ENCODE measurements at places on chromosomes 7 and 10.
A peak's percentile ranks its signal among the peaks of the same experiment; 100 is the strongest.

DNA sequence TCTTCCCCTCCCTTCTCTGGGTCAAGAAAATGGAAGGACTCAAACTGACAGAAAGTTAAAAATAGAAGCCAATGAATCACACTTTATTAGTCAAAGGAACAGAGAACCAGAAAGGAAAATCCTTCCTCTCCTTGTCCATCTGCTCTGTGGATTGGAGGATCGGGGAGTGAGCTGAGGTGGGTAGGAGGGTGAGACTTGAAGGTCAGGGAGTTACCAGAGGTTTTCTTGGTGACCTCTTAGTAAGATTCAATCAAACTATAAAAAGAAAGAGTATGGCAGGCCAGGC lies 12.2 kb downstream of the TLX1 start:
- no peak for DNase-seq

DNA sequence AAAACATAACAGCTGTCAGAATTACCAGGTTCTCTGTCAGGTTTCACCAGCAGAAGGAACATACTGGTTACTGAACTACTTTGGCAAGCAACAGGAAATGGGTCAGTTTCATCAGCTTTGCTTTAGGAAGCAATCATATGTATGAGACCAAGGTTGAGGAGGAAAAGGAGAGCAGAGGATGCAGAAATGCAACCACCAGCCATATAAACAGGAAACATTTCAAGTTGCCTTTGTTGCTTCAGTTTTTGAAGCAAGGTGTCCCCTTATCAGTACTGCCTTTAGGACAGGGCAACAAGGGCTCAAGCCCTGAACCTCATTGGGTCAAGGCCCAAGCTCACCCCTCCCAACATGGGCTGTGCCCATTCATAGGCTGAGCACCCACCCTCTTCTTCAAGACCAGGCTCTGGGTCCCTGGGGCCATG lies 10.2 kb downstream of the HIPK2 start:
- no peak for DNase-seq

DNA sequence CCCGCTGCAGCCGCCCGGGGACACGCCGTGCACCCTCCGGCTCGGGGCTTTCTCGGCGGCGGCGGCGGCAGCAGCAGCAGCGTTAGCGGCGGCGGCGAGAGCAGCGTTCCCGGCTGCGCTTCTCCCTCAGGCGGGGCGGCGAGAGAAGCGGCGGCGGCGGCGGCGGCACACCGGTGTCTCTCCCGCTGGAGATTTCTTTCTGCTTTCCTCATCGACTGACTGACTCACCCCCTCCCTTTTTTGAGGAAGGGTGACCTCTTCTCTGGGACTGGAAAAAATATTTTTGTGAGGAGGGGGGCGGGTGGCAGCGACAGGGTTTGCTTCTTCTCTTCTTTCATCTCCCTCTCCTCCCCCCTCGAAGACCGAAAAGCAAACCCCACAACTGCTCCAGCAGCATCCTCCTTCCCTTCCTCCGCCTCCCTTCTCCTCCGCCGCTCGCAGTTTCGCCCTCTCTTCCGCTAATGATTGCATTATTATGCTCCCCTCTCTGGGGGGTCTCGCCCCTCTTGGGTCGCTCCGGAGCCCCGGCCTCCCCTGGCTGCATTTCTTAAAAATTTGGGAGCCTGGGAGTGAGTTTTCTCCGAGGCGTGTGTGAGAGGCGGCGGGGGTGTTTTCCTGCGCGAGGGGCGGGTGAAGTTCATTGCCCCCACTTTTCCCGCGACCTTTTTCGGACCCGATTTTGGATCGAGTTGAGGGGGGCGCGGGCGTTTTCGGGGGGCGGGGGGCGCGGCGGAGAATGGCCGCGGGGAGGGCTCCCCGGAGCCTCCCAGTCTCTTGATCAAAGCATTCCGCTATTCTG lies 411 bp downstream of the AUTS2 start:
- no peak for DNase-seq

DNA sequence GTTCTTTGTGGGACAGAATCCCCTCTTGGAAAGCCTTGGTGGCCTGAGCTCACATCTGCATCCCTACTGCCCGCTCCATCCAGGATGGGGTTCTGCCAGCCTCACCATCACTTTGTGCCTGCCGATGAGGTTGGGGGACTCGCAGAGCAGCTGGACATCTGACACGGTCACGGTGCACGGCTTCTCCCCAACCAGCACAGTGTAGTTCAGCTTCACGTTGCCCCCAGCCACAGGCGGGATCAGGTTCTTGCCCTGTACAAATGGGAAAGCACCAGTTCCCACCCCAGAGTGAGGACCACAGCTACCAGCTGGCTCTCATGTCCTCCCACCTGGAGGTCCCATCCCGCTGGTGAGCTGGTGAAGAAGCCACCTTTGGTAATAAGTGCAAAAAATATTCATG lies 395.8 kb downstream of the PLXNA4 start:
- DNase-seq = no peak

GRCh38 chr7:101990811-101991418 lies 173.5 kb downstream of the CUX1 start:
- DNase-seq = no peak

- no peak for DNase-seq
These were observed 32.0 kb upstream of the MKI67 start for GRCh38 chr10:128158021-128158795.

GRCh38 chr10:90579602-90580242 lies 278.1 kb downstream of the HTR7 start:
- DNase-seq = no peak

DNA sequence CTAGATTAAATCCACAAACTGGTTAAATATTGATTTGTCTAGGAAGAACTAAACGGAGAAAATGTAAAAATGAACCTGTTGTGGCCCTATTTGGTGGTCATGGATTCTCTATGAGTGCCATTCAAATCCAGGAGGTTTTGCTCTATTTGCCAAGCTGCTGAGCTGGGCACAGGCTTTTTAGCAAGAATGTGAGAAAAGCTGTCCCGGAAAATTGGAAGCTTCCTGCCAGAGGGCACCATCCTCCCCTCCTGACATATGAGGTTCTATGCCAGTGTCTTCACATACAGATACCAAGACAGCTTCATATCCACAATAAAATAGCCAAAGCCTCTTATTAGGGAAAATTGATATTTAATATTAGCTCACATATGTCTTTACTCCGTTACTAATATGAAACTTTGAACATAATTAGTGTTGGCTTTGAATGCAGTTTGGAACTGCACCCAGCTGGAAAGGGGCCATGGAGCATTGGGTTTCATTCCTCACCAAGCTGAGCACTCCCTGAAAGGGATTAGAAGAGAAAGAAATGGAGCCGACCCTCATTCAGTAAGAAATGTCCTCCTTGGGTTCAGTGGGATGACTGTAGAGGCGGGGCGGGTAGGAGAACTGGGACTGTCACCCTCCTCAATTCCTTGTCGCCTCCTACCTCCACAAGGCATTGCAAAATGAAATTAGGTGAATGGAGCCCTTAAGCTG lies 47.8 kb downstream of the NRCAM start:
- DNase-seq = no peak

- peak; percentile 69 for DNase-seq
These were observed 15.6 kb downstream of the PDAP1 start for GRCh38 chr7:99392659-99393354.

GRCh38 chr7:36284456-36285090 lies 105.1 kb upstream of the ANLN start:
- DNase-seq = no peak

- no peak for DNase-seq
These were observed 10.8 kb downstream of the LMOD2 start for GRCh38 chr7:123666492-123666891.

DNA sequence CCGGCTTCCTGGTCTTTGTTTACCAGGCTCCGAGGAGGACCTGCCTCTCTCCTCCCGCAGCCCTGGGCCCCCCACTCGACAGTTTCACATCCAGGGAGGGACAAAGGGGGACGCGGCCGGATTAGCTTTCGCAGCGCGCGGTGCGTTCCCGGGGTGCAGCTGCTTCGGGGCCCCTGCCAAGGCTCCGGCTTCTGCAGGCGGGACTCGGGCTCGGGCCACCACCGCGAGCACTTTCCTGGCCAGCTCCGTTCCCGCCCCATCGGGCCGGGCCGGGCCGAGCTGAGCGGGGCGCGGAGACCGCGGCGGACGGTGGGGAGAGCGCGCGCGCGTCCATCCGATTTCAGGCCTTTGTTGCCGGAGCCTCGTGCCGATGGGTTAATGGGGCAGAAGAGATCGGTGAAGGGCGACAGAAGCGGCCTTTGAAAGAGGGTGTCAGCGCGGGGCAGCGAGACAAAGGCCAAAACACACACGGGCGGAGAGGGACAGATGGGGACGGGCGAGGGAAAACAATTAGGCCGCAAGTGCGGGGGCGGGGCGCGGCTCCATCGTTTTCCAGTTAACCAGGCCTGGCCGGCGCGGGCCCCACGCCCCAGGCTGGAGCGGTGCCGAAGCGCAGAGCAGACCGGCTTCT lies 8.5 kb upstream of the UNCX start:
- no peak for DNase-seq

GRCh38 chr7:149799397-149800168 lies 26.2 kb upstream of the ZNF467 start:
- DNase-seq = peak; percentile 54

GRCh38 chr10:70465832-70466231 lies 12.7 kb upstream of the PALD1 start:
- no peak for DNase-seq

DNA sequence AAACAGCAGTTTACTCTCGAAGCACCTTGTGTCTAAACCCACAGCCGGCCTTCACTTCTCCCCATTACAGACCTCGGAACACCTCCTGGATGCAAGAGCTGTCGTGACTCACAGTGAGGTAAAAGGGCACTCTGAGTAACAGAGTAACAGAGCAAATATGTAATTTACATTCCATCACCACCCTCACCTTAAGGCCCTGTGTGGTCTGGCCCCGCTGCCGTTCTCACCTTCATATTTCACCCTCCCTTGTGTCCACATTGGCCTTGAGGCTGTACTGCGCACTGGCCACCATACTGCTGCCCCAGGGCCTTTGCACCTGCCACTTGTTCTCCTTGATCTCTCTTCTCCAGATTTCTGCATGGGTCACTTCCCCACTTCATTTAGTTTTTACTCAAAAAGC lies 12.6 kb downstream of the FFAR4 start:
- DNase-seq = no peak

GRCh38 chr10:59055045-59055444 lies 121.4 kb upstream of the PHYHIPL start:
- no peak for DNase-seq

GRCh38 chr7:138813945-138814344 lies 15.9 kb upstream of the ATP6V0A4 start:
- no peak for DNase-seq

DNA sequence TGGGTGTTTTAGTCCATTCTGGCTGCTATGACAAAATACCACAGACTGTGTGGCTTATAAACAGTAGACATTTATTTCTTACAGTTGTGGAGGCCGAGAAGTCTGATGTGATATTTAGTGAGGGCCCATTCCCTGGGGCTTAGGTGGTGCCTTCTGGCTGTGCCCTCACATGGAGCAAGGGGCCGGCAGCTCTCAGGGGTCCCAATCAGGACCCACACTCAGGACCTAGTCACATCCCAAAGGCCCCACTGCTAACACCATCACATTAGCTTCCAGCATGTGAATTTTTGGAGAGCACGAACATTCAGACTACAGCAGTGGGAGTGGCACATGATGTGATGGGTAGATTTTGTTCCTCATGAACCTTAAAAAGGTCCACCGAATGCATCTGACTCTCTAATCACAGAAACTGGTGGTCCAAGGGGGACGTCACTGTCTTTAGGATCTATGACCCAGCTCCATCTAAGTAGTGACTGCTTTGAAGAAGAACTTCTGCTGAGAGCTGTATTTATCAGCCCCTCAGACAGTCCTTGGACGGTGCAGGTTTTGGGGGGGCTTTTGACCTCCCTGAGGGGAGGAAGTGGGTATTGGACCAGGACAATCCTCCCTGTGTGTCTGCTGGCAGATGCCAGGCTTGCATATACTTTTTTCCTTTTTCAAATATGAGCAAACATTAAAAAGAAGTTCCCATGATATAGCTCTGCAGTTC lies 154.5 kb upstream of the ZNF32 start:
- DNase-seq = no peak

DNA sequence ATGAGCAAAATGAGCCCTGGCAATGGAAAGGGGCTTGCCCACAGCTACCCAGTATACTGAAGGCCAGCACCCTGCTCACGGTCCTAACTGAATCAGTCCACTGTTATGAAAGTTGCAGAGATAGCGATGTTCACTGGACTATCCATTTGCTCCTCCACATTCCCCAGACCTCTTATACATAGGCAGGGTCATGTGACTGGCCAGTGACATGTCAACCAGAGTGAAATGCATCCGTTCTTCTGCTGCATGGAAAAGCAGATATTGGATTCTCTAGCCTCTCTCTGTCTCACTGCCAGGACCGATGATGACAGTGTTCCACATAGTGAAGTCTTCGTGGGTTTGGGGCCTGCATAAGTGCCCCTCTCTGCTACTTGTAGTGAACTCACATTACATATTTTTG lies 503.4 kb downstream of the RPS24 start:
- no peak for DNase-seq

DNA sequence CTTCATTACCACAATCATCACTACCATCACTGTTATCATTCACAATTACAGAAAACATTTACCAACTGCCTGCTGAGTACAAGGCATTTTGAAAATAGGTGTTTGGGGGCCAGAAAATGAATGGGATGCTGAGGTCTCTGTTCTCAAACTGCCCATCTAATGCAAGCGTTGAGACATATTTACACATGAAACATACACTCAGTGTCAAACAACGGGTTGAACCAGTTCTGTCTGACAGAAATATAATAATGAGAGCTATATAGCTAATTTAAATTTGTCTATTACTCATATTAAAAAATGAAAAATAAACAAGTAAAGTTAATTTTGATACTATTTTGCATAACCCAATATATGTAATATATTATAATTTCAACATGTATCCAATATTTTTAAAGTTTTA lies 303.1 kb downstream of the KCNMA1 start:
- DNase-seq = no peak

- no peak for DNase-seq
These were observed 16.1 kb downstream of the DRGX start for GRCh38 chr10:49379596-49380410.

DNA sequence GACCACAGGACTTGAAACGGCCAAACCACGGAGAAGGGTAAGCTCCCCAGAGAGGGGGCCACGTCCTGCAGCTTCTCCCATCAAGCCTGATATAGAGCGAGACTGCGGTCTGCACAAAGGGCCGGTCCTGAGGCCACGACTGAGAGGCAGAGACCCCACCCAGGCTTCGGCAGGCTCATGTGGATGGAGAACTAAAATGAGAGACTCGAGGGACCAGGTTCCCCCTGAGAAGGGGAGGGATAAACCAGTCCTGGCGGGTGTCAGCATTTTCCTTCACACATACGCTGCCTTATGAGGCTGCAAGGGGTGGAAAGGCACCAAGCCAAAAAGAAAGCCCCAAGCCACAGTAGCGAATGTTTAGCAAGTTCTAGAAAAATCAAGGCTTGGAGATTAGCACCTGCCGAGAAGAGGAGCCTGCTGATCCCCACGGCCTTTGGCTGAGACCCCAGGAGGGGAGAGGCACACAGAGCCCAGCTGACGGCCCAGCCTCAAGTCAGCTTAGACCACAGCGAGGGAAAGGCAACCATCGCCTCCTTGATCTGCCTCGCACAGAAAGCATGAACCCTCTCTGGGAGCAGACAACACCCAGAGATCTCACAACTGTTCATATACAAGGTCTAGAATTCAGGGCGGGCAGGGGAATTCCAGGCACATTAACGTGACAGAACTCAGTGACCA lies 92.6 kb upstream of the RNF32 start:
- DNase-seq = no peak

Measured in stimulated activated CD4-positive, alpha-beta T cell treated with anti-CD3 and anti-CD28 coated beads, Interleukin-2, amount 100 ng/mL, for 48 hours (primary cell).